ENCODE measurements at places on chromosomes 1 and 21. TPM values are rescaled to one million over a fixed set of nuclear protein-coding genes. Genes with fewer than 3 reads are reported as not detected.

DNA sequence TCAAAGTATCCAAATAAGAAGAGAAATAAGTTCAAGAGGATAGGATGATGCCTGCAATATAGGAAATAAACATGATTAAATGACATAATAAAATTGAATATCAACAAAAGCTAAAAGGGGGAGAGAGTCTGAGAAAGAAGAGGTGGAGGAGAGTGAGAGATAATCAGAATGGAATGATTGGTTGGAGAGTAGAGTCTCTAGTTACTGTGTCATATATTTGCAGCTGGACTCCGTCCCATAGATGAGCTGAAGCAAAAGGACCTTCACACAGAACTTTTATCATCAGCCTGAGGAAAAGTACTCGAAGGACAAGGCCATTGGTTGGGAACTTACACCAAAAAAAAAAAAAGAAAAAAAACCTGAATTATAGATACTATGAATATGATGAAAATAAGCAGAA is 22.8 kb upstream of the S100A2 start:
- ATAC-seq = no peak

DNA sequence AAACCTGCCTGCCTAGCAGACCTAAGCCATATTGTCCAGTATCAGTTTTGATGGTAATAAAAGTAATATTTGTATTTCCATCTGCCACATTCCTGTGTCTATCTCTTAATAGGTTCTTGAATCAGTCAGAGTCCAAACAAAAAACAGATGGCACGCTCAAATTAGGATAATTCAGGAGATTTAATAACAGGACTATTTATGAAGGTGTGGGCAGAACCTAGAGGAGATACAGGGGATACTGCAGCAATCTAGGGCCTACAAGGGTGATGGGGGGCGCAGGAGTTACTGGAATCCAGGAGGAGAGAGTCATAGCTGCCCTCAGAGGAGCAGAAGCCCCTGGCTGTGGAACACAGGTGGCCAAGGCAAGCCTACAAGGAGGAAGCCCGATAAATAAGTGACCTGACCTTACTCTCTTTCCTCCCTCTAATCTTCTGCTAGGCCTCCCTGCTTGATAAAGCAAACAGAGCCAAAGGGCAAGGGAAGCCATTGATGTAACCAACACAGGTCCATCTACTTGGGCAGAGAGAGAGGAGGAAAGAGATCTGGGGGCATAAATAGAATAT is 11.9 kb upstream of the HYI start:
- ATAC-seq = no peak

- no peak for ATAC-seq
Observed at GRCh38 chr1:71857862-71858261, 424.5 kb downstream of the NEGR1 start.

- ATAC-seq = no peak
Observed at GRCh38 chr1:10685196-10685807, 111.1 kb downstream of the CASZ1 start.

- no peak for ATAC-seq
Observed at GRCh38 chr1:223486366-223486765, 93.2 kb downstream of the CCDC185 start.

- no peak for ATAC-seq
Observed at GRCh38 chr1:211985556-211986264, 49.6 kb downstream of the INTS7 start.

The KANK4 gene
- not detected for total RNA-seq

GRCh38 chr1:101452825-101453224 is 216.0 kb downstream of the S1PR1 start:
- no peak for ATAC-seq

The TFAP2E gene
- total RNA-seq = 1.1 TPM

- ATAC-seq = no peak
Observed at GRCh38 chr1:32491386-32491785, 26.5 kb downstream of the ZBTB8B start.

The SPRR3 gene
- total RNA-seq = 10,043 TPM

DNA sequence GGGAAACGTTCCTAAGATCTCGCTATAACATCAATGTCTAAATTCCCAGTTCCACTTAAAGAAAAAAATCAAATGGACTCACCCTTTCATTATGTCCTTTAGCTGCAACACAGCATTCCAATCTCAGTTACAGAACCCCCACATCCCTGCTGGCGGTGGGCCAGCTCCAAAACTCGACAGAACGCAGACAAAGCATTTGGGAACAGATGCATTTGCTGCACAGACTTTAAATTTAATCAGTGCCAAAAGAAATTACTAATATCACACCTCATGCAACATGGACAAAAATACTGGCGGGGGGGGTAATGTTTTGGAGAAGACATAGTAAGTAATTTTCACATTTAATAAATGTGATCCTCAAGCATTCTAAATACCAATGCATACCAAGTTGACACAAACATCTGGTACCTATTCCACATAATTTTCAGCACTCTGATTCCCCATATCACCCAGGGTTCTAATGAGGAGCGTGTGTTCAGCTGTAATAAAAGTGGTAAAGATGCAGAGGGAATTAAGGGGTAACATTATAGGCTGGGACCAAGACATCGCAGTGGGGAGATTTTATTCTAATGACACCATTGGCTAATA is 79.7 kb downstream of the TGFBR3 start:
- ATAC-seq = no peak

DNA sequence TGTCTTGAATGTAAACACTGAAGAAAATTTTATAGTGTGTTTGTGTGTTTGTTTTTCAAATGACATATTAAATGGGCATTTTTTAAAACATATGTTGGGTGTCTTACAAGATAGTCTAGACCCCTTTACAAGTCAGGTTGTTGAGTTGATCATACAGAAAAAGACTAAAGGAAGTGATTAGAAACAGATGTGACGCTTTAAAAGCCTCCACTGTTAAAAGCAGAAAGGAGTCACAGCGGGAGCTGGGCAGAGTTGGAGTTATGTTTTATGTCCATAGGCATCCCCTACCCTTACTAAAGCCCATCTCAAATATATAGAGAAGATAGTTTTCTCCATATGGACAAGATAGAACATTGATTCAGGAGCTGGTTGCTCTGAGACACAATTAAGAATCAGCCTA is 393.9 kb downstream of the PLPP3 start:
- ATAC-seq = no peak

- ATAC-seq = no peak
Observed at GRCh38 chr21:37932936-37933335, 16.7 kb upstream of the KCNJ6 start.

DNA sequence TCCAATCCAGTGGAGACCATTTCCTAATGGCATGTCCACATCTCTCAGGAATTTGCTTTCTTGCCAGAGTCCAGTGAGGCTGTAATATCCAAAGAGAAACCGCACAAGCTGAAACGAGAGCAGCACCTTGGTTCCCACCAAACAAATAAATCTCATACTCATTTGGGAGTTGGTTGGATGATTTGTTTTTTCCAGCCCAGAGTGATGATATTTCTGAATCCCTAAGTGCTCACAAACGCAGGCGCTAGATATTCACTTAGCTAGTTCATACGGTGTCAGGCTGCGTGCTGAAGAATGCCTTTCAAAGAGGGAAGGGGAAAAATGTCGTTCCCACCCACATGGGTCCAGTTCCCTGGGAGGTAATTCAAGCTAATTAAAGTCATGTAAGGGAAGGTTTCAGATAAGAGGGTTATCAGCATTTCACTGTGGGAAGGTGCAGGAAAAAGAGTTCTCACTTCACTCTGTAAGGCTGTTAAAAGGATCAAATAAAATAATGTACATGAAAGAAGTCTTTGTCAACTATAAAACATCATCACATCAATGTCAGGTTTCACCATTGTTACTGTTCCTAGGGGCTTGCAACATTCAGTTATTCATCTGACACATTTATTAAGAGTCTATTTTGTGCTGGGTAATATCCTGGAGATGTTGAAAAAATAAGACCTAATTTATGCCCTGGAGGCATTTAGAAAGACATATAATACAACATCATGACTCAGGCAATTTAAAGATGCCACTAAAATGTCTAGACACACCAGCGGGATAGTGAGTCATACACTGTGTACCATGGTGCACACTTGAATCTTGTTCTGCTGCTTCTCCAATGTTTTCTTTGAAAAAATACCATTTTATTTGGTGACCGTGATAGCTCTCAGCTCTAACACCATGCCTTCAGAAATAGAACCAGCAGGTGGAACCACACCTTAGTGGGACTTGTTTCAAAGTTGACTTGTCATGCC is 19.3 kb downstream of the DPT start:
- ATAC-seq = peak; percentile 95

DNA sequence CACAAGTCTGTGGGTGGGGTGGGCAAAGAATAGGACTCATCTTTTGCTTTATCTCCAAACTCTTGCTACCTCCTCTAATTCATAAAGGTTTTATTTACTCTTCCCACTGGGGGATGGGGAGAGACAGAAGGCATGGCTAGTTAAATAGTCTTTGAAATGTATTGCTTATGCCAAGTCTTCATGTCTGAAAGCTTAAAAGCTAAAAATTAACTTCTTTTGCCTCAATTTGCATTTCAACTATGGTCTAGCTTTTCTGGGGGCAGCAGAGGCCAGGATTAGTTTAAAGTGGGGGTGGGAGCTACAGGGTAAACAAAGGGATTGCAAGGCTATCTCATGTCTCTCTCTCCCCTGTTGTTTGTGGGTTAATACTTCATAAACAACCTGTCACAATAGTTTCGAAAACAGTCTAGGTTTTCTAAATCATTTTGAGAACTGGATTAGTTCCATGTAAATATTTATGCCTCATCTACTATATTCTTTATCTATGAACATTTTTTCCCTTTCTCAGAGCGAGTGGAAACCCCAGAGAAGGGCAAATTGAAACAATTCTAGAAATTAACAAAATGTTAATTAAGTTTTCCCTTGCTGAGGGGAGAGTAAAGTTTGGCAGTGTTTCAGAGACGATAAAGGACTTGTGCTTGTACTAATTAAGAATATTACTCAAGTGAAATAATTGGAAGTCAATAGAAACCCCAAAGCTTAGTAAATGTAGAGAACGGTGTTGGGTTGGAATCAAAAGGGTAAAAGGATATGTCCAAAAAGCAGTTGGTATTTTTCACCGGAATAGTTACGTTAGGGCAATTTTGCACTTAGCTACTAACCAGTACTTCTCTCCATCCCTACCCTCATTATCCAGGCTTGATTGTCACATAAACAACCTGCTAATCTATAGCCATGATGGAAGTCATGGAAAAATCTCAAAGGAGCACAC is 182.2 kb downstream of the GIPC2 start:
- ATAC-seq = no peak

- peak; percentile 79 for ATAC-seq
Observed at GRCh38 chr1:17192394-17193221, 12.3 kb upstream of the PADI1 start.

The HMCN1 gene
- 1.9 TPM for total RNA-seq

- ATAC-seq = no peak
Observed at GRCh38 chr1:115176189-115176588, 86.9 kb upstream of the TSPAN2 start.

GRCh38 chr1:38153066-38153777 is 106.6 kb upstream of the POU3F1 start:
- ATAC-seq = peak; percentile 82

The PADI2 gene
- total RNA-seq = 0.92 TPM

DNA sequence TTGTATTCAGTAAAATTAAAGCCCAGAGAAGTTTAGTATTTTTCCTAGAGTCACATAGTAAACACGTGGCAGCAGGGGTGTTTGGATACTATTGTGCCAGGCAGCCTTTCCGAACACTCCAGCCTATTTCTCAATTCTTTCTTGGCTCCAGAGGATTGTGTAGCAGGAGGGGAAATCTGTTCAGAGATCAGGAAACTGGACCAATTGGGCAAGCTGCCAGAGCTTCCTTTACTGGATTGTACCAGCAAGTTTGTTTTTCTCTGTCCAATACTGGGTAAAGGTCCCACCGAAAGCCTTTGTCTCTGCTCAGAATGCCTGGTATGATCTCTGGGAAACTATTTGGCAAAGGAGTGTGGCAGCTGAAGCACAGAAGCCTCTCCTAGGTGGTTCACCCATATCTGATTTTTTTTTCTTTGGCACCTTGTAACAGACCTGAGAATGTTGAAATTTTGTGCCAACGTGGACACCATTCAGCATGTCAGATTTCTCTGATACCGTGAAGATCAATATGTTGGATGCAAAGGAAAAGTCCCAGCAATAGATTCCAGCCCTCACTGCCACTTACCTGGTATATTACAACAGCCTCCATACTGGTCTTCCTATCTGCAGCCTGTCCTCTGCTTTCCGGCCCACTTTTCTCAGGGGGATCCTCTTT is 126.2 kb downstream of the FGGY start:
- ATAC-seq = peak; percentile 34

The RBM8A gene
- 152 TPM for total RNA-seq

The CA6 gene
- not detected for total RNA-seq

DNA sequence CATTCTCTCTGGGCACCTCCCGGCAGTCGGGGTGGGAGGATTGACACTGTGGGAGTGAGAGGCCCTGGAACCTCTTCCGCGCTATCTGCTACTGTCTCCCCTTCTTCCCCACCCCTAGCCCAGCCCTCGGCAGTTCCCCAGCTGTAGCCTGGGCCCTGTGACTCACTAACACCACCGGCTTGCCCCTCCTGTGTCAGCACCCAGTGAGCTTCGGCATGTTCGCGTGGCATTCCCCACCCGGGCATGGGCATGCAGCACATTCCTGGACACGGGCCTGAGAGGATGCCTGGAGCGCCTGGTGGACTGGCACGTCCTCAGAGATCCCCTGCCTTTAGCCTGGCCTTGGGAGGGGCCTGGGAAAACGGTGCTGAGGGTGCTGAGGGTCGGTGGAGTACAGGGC is 1.3 kb downstream of the CDK18 start:
- peak; percentile 54 for ATAC-seq

DNA sequence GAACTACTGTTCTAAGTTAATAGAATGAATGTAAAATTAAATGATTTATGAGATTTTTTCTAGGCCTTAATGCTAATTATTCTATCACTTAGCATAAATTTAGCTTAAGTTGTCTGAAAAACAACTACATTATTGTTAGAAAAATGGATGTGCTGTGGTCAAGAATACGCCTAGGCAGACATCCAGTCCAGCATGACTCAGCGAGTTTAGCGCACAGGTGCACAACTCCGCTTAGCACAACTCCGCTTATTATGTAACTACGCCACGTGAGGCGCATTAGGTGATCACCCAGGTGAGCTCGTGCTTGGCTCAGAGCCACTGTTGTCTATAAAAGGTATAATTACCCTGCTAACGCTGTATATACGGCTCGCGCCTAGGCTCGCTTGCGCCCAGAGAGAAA is 1043.6 kb upstream of the ADGRL4 start:
- ATAC-seq = no peak

- ATAC-seq = no peak
Observed at GRCh38 chr21:25931765-25932164, 197.0 kb downstream of the GABPA start.

- ATAC-seq = no peak
Observed at GRCh38 chr1:152997901-152998300, 3.6 kb upstream of the SPRR3 start.

GRCh38 chr1:57819893-57820292 is 396.0 kb upstream of the DAB1 start:
- no peak for ATAC-seq

GRCh38 chr1:5375481-5375880 is 616.7 kb downstream of the NPHP4 start:
- ATAC-seq = no peak
